ENCODE measurements at places on chromosomes 7 and 10.

GRCh38 chr10:36603688-36604087, 521.7 kb upstream of the ANKRD30A start:
- DNase-seq = no peak

DNA sequence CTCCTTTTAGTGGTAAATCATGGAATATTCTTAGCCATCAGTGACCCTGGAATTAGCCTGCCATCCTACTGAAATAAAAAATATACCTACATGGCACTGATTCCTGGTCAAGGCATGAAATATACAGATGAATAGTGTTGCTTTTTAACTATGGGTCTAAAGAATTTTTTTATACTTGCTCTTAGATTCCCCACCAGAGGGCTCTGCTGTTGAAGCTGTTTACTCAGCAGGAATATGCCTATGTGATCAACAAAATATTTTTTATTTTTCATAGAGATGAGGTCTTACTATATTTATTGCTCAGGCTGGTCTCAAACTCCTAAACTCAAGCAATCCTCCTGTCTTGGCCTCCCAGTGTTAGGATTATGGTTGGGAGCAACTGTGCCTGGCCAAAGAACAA, 13.5 kb downstream of the ZC3HC1 start:
- DNase-seq = peak; percentile 24

GRCh38 chr7:36894190-36894589, 169.9 kb upstream of the AOAH start:
- no peak for DNase-seq

DNA sequence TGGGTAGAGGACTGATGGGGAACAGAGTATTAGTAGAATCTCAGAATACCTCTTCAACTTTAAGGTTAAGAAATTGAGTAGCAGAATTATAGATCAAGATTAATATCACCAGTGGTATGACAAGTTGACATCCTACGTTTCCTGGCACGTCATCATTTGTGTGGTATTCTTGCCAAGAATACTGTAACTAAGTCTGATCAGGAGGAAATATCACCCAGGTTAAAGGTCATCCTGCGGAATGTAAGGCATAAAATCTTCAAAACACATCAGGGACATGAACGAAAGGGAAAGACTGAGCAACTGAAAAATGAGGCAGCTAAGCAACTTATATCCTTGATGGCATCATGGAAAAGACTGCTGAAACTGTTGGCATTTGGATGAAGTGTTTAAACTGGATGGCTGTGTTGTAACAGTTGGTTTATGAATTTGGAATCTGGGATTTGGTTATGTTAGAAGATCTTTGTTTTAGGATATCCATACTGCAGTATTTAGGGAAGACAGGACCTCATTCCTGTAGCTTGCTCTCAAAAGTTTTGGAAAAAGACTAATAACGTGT, 86.1 kb downstream of the TRIM24 start:
- no peak for DNase-seq

DNA sequence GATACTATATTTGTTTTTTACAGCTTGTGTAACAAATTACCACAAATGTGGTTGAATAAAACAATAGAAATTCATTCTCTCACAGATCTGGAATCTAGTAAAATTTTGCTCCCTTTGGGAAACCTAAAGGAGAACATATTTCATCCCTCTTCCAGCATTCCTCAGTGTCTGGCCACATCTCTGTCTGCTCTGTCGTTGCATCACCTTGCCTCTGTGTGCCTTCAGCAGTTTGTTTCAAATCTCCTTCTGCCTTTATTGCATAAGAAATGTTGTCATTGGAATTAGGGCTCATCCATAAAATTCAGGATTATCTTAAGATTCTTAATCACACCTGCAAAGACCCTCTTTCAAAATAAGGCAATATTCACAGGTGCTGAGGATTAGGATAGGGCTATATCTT, 14.5 kb downstream of the OR2A14 start:
- no peak for DNase-seq
